D721Med (cell line): ENCODE measurements at places on chromosomes 4 and X.
A peak's percentile ranks its signal among the peaks of the same experiment; 100 is the strongest.

- DNase-seq: no peak
Observed at GRCh38 chr4:129335276-129335675, 239.3 kb downstream of the C4orf33 start.

DNA sequence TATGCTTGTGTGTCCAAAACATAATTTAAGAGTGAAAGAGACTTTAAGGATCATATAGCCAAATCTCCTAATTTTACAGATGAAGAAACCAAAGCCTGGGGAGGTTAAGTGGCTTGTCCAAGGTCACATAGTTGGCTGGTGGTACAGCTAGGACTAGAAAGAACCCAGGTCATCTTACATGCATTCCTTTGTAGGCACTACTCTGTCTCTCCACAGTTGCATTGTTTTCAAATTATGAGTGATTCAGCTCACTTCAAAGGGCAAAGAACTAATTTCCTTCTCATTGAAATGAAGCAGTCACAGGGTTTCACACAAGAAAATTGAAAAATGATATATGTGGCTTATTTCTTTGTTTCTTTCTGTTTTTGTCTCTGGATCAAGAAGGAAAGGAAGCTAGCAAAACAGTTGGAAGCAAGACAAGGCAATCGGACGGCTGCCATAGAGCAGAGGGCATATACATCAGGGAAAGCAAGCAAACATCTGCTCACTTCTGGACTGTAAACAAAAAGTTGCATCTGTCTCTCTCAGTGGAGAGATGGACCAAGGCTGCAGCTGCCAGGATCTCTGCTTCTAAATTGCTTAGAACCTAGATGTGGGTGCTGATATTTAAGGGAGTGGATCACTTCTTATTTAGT, 107.5 kb upstream of the AMOT start:
- no peak for DNase-seq

DNA sequence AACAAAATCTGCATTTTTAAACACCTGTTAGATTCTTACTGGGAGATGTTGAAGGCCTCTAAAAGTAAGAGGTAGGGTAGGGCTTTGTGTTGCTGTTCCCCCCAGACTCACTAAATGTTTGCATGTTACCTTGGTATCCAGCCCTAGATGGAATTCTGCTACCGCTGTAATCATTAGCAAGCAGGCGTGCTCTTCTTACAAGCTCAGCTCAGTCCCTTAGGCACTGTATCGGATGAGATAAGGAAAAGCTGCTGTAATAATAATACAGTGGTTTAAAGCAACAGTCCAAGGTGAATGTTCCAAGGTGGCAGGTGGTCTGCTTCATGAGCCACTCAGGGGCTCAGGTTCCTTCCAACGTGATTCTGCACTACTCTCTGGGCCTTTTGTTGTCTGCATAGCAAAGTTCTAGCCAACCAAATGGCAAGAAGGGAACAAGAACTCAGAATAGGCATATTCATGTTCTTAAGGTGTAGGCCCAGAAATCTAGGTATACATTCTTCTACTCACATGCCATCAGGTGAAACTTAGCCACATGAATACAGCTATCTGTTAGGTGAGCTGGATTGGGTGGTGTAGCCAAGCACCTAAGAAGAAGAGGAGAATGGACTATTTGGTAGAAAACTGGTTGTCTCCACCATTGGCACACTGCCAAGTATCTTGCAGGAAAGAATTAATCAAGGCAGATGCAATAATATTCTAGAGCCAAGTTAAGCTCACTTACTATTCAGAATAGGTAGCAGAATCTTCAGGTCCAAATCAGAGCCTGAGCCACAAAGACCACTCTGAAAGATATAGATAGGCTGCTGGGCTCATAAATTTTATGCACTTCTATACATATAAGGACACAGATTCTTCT, 46.0 kb downstream of the COQ2 start:
- no peak for DNase-seq

DNA sequence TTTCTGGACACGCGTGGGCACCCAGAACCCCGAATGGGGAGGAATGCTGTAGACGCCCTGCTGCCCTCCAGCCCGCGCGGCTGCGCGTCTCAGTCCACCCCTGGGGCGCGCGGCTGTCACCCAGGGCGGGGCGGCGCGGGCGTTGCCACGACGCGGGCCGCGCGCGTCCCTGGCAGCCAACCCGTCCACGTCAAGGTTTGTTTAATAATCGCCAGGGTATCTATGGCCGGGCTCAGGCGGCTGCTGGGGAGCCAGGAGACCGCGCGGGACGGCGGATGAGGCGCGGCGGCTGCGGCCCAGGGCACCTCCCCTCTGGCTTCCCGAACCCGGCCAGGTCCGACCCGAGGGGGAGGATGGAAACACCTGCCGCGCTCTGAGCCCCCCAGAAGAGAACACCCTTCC, at the start of gene SPATA18:
TSS of gene SPATA18 (plus strand) at position 92 of the 402 bp plus-strand sequence. CDS start 401 bp downstream, outside the sequence.
- DNase-seq: peak; percentile 18

- no peak for DNase-seq
Observed at GRCh38 chr4:127219232-127219631, 413.5 kb upstream of the INTU start.

DNA sequence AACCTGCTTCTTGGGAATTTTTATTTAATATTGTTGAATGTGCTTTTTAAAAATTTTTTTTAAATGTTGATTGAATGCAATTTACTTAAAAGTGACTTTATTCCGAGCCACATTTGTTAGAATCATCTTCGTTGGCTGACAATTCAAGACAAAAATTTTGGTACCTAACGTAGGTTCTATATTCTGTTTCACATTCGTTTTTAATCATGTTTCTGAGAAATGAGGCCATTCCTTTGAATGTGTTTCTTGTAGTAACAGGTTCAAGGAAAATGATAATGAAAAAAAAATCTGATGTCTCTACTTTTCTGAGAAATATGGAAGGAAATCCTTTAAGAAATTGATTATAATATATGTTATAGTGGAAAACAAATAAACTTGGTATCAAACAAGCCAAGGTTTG, 92.3 kb upstream of the DCLK2 start:
- DNase-seq: no peak

GRCh38 chr4:163161536-163162205, 5.0 kb downstream of the NAF1 start:
- DNase-seq: no peak

GRCh38 chr4:110449947-110450346, 26.0 kb upstream of the ENPEP start:
- no peak for DNase-seq

- no peak for DNase-seq
Observed at GRCh38 chr4:166012129-166013030, 139.3 kb downstream of the TLL1 start.

DNA sequence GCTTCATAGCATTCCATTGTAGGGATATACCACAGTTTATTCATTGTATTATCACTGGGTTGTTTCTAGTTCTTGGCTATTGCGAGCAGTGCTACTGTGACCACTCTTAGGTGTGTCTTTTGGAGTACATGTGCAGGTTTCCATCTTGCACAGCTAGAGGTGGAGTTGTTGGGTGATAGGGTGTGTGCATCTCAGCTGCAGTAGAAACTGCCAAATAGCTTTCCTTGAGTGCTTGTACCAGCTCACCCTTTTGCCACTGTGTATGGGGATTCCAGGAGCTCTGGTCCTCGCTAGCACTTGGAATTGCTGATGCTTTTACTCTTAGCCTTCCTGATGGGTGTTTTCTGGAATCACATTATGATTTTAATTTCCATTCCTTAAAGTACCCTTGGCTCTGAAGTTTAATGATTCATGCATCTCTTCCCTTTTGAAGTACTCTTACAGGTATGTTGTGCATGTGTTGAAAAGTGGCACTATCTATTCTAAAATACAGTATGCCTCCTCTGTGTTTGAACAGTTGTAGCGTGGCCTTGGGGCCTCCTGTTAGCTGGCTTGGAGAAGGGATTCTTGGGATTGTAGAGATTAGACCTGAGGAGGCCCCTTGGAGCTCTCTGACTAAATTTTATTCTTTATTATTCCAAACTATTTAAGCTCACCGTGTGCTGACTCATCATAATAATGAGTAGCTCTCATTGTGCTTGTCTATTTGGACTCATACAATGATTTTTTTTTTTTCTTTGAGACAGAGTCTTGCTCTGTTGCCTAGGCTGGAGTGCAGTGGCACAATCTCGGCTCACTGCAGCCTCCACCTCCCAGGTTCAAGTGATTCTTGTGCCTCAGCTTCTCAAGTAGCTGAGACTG, 38.4 kb downstream of the HTT start:
- DNase-seq: no peak

DNA sequence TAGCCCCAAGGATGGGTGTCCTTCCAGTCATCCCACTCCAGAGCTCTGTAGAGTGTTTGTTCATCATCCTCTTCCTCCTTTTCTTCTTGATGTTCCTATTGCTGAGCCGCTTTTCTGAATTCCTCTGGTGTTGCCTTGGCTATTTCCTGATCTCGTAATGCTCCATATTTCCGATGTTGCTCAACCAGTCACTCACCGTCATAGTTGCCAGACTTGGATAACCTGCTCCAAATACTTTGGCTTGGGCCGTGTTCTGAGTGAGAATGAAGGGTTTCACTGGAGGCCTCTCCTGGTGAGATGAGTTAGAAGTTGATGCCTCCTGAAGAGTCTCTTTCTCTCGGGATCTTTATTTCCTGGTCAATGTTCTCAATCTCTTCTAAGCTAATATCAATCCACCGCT, 27.8 kb upstream of the HNRNPD start:
- DNase-seq: no peak

DNA sequence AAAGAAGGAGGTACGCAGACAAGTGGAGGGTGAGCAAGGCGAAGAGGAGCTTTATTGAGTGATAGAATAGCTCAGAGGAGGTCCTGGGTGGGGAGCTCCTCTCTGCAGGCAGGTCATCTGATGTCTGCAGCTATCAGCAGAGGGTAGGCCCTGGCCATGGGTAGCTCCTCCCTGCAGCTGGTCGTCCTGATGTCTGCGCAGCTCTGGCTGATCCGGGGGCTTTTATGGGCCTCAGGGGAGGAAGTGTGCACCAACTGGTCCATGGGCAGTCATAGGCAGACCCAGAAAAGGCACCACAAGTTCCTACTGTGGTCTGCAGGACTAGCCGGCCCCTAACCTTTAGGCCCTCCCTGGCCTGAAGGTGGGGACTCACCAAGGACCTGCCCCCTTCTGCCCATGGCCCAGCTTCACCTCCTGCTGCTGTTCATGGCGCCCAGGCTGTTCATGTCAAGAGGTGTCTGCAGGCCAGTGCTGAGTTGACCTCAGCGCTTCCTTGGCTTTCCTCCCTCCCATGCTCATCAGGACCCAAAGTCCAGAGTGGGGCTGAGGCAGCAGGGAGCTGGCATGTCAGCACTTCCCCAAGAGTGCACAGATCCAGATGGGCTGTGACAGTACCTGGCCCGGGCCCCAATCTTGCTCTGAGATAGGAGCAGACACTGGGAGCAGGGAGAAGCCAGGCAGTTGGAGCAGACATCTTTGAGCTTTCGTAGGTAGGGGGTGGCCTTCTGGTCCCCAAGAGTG, 46.1 kb downstream of the ARAP2 start:
- DNase-seq: no peak

- DNase-seq: no peak
Observed at GRCh38 chrX:1086444-1087409, 125.7 kb downstream of the CRLF2 start.

- DNase-seq: no peak
Observed at GRCh38 chrX:147351644-147352043, 537.1 kb upstream of the CXorf51A start.

GRCh38 chrX:136598631-136599030, 49.3 kb upstream of the CD40LG start:
- DNase-seq: no peak

DNA sequence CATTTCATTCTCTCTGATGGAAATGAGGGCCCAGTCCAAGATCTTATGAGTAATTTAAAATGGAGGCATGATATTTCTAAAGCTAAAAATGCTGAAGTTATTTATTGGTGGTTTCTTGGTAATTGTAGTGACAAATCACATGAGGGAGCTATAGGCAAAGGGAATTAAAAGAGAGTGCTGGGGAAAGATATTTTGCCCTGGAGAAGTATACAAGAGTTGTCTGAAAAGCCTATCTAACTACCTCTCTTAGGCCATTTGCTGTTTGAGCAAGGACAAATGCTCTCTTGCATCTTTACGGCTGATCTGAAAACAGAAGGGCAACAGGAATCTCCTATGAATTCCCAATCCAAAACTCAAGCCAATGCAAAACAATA, 89.4 kb downstream of the FMR1NB start:
- no peak for DNase-seq

GRCh38 chrX:43592597-43592996, 63.5 kb upstream of the MAOA start:
- no peak for DNase-seq

DNA sequence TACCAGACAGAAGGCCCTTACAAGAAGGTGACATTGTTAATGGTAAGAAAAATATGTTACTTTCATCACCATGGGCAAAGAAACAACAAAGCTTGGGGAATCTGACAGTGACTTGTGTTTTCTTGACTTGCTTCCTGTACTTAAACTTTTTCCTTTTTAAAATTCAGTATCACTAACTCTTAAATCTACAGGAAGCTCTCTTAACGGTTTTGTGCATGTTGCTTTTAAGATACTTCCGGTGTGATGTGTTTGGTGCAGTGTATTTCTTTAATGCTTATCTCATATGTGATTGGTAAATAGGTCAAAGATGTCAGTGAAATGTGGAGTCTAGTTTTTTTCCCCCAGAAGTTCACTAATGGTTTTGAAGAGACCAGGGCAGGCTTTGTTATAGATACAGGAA, 45.2 kb downstream of the ADH5 start:
- DNase-seq: no peak

DNA sequence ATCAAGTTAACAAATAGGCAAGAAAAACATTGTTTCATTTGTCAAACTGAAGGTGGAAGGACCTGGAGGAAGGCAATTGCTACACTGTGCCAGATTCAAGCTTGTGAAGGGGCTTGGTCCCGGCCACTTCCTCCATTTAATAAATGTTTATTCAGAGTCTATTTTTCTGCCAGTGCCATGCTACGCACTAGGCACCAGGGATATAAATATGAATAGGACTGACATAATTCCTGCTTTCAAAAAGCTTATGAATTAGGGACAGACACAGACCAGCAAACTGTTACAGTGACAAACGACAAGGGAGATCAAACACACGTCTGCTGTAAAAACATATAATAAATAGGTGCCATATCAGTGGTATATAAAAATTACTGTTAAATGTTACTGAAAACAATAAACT, 571 bp downstream of the TLR6 start:
- DNase-seq: no peak

DNA sequence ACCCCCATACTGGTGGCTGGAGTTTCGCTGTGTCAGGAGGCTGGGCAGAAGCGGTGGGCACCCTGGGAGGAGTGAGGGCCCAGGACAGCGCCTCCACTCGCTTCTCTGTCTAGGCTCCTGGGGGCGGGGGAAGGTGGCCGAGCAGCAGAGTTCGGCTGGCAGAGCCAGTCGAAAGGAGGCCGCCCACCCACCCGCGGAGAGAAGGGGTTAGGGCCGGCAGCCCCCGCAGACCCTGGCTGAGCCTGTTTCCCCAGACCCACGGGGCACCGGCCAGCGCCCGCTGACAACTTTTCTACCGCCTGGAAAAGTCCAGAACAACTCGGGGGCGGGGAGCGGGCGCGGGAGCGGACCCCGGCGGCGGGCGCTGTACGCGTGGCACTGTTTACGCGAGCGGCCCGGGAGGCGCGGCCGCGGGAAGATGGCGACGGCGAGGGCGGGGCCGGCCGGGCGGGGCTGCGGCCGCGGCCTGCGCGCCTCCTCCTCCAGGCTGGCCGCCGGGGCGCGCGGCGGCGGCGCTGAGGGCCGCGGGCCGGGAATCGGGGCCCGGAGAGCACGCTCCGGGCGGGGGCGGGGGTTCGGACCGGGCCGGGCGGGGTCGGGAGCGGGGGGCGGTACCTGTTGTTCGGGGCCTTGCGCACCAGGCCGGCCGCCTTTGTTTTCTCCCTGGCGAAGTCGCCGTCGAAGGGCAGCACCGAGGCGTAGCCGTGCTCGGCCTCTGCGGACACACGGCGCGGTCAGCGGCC, 628 bp downstream of the MXD4 start:
- DNase-seq: no peak
